ELF-1 (cell line): ENCODE measurements at places on chromosomes 2 and 18.

DNA sequence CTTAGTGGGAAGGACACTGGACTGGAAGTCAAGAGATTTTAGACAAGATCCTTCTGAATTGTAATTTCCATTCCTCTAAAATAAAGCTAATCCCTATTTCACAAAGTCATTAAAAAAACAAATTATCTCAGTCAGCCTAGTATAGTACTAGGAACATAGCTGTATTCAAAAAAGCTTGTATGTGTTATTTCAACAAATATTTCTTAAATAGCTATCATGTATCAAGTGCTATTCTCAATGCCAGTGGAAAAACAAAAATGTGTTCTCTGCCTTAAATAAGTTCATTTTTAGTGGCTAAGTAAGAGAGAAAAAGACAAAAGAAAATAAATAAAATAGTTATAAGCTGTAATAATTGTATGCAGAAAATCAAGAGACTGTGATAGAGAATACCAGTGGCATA is 541.8 kb upstream of the CDH2 start:
- DNase-seq, result no peak

DNA sequence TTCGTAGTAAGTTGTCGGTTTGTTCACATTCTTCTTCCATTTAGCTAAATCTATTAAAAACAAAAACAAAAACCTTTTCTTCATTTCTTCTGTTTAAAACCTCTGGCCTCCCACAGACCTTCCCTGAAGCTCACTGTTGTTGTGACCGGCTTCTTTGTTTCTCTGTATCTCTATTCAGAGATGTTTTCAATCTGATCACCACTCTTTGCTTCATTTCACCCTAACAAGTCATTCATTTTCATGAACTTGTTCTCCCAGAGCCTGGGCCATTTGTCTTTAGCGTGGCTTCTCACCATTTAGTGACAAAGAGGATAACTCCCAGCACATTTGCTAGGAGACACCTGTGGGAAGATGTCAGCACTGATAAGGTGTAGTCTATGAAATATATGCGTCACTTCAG is 794.2 kb downstream of the ERBB4 start:
- DNase-seq, result no peak

DNA sequence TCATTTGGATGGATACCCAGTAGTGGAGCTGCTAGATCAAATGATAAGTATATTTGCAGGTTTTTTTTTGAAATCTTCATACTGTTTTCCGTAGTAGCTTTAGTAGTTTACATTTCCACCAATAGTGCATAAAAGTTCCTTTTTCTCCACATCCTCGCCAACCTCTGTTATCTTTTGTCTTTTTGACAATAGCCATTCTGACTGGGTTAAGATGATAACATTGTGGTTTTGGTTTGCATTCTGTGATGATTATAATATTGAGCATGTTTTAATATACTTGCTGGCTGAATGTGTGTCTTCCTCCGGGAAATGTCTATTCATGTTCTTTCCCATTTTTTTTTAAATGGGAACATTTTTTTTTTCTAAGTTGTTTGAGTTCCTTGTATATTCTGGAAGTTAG is 260.0 kb downstream of the GULP1 start:
- DNase-seq, result no peak

- peak; percentile 47 for DNase-seq
Measured at GRCh38 chr2:206443735-206444527, 599 bp downstream of the ADAM23 start.

DNA sequence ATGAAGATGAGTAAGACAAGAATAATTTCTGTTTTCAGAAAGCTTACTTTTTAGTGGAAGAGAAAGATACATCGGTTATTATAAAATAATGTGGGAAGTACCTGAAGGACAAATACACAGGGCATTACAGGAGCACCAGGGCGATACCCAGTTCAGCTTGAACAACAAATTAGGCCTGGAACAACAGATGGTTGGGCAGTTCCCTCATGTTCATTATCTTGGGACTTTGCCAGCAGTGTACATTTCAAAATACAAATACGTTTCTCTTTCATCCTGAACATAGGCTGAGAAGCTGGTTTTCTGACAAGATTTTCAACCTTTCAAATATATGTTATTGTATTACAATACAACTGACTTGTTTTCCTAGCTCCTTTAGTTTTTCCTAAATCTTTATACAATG is 79.6 kb downstream of the TGIF1 start:
- no peak for DNase-seq

- no peak for DNase-seq
Measured at GRCh38 chr2:16114836-16115235, 174.5 kb downstream of the MYCN start.

DNA sequence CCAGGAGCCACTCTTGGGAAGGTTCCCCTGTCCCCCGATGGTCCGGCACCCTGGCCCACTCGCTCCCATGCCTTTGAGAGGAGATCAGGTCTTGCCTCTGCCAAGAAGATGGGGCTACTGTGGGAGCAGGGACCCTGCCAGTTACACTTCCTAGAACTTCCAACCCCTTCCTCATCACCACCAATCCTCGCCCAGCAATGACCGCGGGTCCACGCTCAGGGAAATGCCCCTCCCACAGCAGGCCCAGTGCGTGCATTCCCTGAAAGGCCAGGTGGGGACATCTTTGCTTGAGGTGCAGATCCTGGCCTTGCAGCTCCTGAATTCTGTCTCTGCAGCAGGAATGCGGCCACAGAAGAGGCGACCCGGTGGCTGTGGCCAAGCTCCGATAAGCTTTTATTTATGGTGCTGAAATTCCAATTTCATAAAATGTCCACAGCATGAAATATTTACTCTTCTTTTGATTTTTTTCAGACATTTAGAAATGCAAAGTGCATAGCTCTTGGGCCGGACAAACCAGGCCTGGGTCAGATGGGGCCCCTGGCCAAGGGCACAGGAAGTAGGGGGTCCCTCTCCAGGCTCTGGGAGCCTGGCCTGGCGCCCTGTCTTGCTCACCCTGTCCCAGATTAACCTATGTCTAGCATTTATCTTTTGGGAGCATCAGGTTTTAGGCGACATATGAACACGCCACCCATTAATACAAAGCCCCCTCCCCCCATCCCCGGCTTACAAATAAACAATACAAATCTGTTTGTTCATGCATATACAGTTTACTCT is 29.8 kb downstream of the PXDN start:
- DNase-seq, result no peak

- no peak for DNase-seq
Measured at GRCh38 chr2:109686921-109687320, 72.8 kb downstream of the SOWAHC start.
